ENCODE measurements at places on chromosomes 5 and 9. TPM values are rescaled to one million over a fixed set of nuclear protein-coding genes. Genes with fewer than 3 reads are reported as not detected.

NKD2 gene
- total RNA-seq, result 0.13 TPM

SPATA31A7 gene
- not detected for total RNA-seq

N4BP3 gene
- total RNA-seq, result 1.8 TPM

TAF11L4 gene
- not detected for total RNA-seq

SPATA31A1 gene
- total RNA-seq, result not detected

ADAMTS13 gene
- 1.3 TPM for total RNA-seq

SPINK4 gene
- not detected for total RNA-seq

SETD9 gene
- total RNA-seq, result 17.6 TPM

FOXD1 gene
- total RNA-seq, result 72.4 TPM

FSTL4 gene
- total RNA-seq, result 0.38 TPM

ATG10 gene
- 3.3 TPM for total RNA-seq

STKLD1 gene
- total RNA-seq, result 0.49 TPM

OR13D1 gene
- not detected for total RNA-seq

SEMA6A gene
- 0.98 TPM for total RNA-seq

SLC4A9 gene
- total RNA-seq, result 0.13 TPM

TRIP13 gene
- total RNA-seq, result 80.8 TPM

DIMT1 gene
- total RNA-seq, result 33.4 TPM

UBQLN1 gene
- 105 TPM for total RNA-seq

GRXCR2 gene
- not detected for total RNA-seq

ORM2 gene
- total RNA-seq, result not detected

SLC26A2 gene
- 11.7 TPM for total RNA-seq

FAM221B gene
- total RNA-seq, result not detected

C9orf153 gene
- total RNA-seq, result not detected

HSD17B3 gene
- total RNA-seq, result not detected

CDHR2 gene
- total RNA-seq, result not detected

STXBP1 gene
- total RNA-seq, result 7.7 TPM

IL33 gene
- not detected for total RNA-seq

CTNND2 gene
- total RNA-seq, result under 0.01 TPM

PCDHB16 gene
- 0.63 TPM for total RNA-seq

TMC1 gene
- not detected for total RNA-seq

PRRT1B gene
- not detected for total RNA-seq

CATSPER3 gene
- total RNA-seq, result 0.13 TPM

IFNK gene
- total RNA-seq, result not detected

ARHGEF37 gene
- total RNA-seq, result 1.3 TPM

C7 gene
- total RNA-seq, result 0.38 TPM

PPP3R2 gene
- not detected for total RNA-seq

DMRT2 gene
- 0.65 TPM for total RNA-seq

FASTKD3 gene
- total RNA-seq, result 6.7 TPM

CACFD1 gene
- total RNA-seq, result 29.3 TPM

PCDHGC5 gene
- total RNA-seq, result 0.33 TPM

GRIN1 gene
- 0.13 TPM for total RNA-seq

TPRN gene
- 9.5 TPM for total RNA-seq

FAM120AOS gene
- 26.2 TPM for total RNA-seq

PITX1 gene
- not detected for total RNA-seq

TAF11L5 gene
- total RNA-seq, result not detected

PCAT7 gene
- 0.13 TPM for total RNA-seq

TRIM7 gene
- total RNA-seq, result 4.1 TPM

HEMGN gene
- total RNA-seq, result not detected

ACTBL2 gene
- total RNA-seq, result 16.5 TPM

MAMDC4 gene
- 3.2 TPM for total RNA-seq

SNCAIP gene
- total RNA-seq, result 5.2 TPM

PHF24 gene
- not detected for total RNA-seq

EFNA5 gene
- total RNA-seq, result 17.6 TPM

SARDH gene
- 0.49 TPM for total RNA-seq

FAM153A gene
- total RNA-seq, result not detected

ADAMTS16 gene
- 11.7 TPM for total RNA-seq

PRDM9 gene
- not detected for total RNA-seq

ADGRD2 gene
- not detected for total RNA-seq

All from mesangial cell (primary cell).